Kidney (tissue), 22 donors: ENCODE measurements at places on chromosomes 16 and 17. TPM values are rescaled to one million over a fixed set of nuclear protein-coding genes. Genes with fewer than 3 reads are reported as not detected.

DNA sequence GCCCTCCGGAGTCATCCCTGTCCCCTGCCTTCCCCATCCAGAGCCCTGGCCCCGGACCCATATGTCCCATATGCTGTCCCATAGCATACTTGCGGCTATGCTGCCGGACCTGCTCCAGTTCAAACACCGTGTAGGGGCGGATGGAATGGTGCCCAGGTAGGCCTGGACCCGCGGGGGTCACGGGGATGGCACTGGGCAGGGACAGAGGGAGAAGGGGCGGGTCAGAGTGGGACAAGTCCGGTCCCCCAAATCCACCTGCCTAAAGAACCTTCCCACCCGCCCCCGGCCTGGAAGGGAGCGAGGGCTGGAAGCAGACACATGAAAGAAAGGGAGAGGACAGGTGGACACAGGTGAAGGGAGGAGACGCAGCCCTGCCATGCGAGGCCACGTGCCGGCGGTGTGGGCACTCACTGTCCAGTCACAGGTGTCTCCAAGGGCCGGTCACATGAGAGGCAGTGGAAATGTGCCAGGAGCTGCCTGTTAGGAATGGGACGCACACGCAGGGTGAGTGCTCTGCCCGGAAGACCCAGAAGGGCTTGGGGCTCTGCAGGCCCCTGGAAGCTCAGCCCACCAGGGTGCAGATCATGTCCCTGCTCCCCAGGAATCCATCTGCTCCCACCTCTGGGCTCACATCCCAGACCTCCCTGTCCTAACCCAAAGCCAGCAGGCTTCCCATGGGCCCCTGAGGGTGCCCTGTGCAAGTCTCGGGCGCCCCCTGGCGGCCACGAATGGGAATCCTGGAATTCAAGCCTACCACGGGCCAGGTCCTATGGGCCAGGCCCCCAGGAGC is 14.0 kb downstream of the UBALD2 start:
- DNase-seq, result peak; percentile 86

- no peak for DNase-seq
Measured at GRCh38 chr16:73279451-73279850, 231.5 kb upstream of the ZFHX3 start.

- DNase-seq, result no peak
Measured at GRCh38 chr16:35176449-35176848, 1717.0 kb downstream of the TP53TG3F start.

DNA sequence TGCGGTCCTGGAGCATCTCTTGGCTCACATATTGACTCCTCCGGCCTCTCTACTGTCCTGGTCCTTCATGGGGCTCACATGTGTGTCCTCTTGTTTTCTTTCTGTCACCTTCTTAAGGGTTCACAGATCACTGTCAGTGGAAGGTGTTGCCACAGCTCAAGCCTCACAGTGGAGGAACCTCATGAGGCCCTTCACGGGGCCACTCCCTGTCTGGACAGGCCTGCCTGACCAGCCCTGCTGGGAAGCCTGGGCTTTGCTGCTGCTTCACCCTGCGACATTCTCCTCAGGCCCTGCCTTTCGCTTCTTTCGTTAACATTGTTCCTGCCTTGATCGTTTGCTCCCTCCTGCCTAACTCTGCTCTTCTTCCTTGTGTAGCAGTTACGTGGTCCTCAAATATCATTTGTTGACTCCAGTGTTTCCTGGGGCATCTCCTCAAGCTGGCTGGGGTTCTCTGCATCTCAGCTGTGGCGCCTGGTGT is 55.9 kb downstream of the WDR45B start:
- DNase-seq, result peak; percentile 72

SYNGR3 gene
- 4.6 TPM for polyA plus RNA-seq

LRRC37A gene
- 0.52 TPM for polyA plus RNA-seq
